ENCODE measurements at places on chromosomes 5 and 9. TPM values are rescaled to one million over a fixed set of nuclear protein-coding genes. Genes with fewer than 3 reads are reported as not detected.

Gene TXN
- polyA plus RNA-seq, result 224 TPM

Gene GRIN3A
- polyA plus RNA-seq, result under 0.01 TPM

Gene BTNL3
- polyA plus RNA-seq, result 0.08 TPM

Gene ZNF883
- polyA plus RNA-seq, result 0.24 TPM

Gene JAKMIP2
- 24.9 TPM for polyA plus RNA-seq

Gene FOXD4L5
- not detected for polyA plus RNA-seq

Gene ADCY2
- 1.3 TPM for polyA plus RNA-seq

Gene RAPGEF6
- polyA plus RNA-seq, result 4.6 TPM

Gene PCDHA9
- not detected for polyA plus RNA-seq

Gene RNF180
- 6.8 TPM for polyA plus RNA-seq

Gene SLC6A3
- not detected for polyA plus RNA-seq

Gene ENHO
- 1.6 TPM for polyA plus RNA-seq

Gene RNF38
- 5.4 TPM for polyA plus RNA-seq

Gene ZNF366
- 1.3 TPM for polyA plus RNA-seq

Gene FRMPD1
- polyA plus RNA-seq, result 0.20 TPM

Gene CCL21
- polyA plus RNA-seq, result 32.3 TPM

Gene OR1J2
- not detected for polyA plus RNA-seq

Gene PLAC8L1
- 1.2 TPM for polyA plus RNA-seq

Gene SLCO6A1
- 0.56 TPM for polyA plus RNA-seq

Gene PCDHB8
- 0.48 TPM for polyA plus RNA-seq

Gene WDR38
- not detected for polyA plus RNA-seq

Gene CDHR2
- 0.13 TPM for polyA plus RNA-seq

Gene TMEM167A
- polyA plus RNA-seq, result 164 TPM

Gene MYO10
- 2.2 TPM for polyA plus RNA-seq

Gene GPRIN1
- polyA plus RNA-seq, result 1.3 TPM

Gene PRRX2
- polyA plus RNA-seq, result 14.2 TPM

Gene SAXO1
- polyA plus RNA-seq, result 0.03 TPM

Gene GMCL2
- not detected for polyA plus RNA-seq

Gene CYLC2
- polyA plus RNA-seq, result not detected

Gene SPINK9
- 0.59 TPM for polyA plus RNA-seq

Gene PCDHA1
- polyA plus RNA-seq, result 0.08 TPM

Gene HAUS6
- 4.0 TPM for polyA plus RNA-seq

Gene TMEM171
- polyA plus RNA-seq, result 0.13 TPM

Measured in adrenal gland (tissue), 19 donors.